ENCODE measurements at places on chromosomes 5 and 9.

DNA sequence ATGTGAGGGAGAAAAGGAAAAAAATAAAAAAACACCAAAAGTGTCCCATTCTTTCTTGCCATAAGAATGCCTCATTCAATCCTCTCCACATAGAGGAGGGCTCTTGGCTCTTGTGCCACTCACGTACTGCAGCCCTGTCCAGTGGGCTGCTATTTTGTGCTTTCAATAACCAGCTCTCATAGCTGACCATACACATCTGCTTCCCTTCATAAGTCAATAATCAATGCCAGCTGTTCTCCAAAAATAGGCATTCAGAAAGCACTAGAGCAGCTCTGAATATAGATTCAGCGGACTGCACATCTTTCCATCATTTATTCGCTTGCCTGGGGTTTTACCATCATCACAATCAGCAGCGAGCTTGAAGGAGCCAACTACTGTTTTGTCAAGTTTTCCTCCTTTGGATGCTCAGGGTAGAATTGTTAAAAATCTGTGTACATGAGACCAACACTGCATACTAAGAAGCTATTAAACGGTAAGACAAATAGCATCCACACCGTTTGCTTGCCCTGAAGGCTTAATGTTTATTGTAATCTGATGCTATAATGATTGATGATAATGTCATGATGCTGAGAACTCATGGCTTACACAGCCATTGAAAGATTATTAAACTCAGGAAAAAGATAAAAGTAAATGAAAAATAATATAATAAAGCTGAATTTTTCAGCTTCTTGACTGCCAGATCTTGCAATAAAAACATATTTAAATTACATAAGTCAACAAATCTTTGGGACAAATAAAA, 80.0 kb downstream of the OXCT1 start:
- peak; percentile 87 for DNase-seq

- DNase-seq: no peak
Measured at GRCh38 chr5:103693517-103693916, 130.9 kb upstream of the NUDT12 start.

GRCh38 chr9:130537346-130538050, 41.9 kb upstream of the FUBP3 start:
- DNase-seq: peak; percentile 8

DNA sequence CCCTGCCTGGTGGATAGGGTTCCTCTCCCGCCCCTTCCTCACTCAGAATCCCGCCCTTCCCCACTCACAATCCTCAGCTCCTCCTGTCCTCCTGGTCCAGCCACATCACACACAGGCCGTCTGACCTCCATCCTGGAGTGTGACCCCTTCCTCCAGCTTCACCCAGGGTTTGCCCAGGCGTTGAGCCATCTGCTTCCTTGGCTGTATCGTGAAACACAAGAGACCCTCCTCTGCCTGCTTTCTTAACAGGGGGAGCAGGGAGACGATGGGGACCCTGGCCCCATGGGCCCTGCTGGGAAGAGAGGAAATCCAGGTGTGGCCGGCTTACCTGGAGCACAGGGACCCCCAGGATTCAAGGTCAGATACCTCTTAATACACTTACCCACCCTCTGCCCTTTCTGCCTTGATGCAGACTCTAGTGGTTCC, 32.3 kb upstream of the ORM1 start:
- no peak for DNase-seq

DNA sequence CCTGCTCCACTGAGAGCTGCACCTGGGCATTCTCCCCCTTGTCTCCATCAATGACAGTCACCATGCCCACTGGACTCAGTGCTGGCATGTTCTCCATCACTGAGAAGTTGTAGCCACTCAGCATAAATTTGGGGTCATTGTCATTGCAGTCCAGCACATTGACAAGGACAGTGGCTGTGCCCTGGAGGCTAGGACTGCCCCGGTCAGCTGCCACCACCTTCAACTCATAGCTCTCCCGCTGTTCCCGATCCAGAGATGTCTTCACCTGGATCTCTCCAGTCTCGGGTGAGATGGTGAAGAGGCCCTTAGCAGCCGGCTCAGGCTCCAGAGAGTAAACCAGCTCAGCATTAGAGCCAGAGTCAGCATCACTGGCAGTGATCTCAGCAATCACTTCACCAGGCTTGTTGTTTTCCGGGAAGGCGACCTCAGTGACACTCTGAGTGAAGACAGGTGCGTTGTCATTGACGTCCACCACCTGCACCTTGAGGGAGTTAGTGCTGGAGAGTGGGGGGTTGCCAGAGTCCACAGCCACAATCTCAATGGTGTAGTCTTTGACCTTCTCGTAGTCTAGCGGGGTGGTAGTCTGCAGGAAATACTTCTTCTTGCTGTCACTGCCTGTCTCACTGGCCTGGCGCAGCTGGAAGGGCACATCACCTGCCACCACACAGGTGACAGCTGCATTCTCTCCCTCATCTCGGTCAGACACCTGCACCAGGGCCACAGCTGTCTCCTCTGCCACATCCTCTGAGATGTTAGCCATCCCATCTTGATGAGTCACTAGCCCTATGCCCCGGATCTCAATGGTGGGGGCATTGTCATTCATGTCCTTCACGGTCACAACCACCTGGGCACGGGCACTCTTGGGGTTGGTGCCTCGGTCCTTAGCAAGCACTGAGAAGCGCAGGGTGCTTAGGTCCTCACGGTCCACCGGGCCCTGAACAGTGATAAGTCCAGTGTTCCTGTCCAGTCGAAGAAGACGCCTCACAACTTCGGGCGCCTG, 13.5 kb downstream of the PCDH1 start:
- DNase-seq: no peak

GRCh38 chr9:95100071-95100627, 217.4 kb downstream of the FANCC start:
- peak; percentile 58 for DNase-seq

GRCh38 chr5:81633891-81634290, 117.0 kb downstream of the SSBP2 start:
- no peak for DNase-seq

- DNase-seq: peak; percentile 17
Measured at GRCh38 chr5:118956727-118957126, 31.6 kb downstream of the DTWD2 start.

- peak; percentile 13 for DNase-seq
Measured at GRCh38 chr5:40165789-40166728, 513.7 kb upstream of the PTGER4 start.

GRCh38 chr9:137467896-137468295, 8.8 kb upstream of the NSMF start:
- DNase-seq: no peak

DNA sequence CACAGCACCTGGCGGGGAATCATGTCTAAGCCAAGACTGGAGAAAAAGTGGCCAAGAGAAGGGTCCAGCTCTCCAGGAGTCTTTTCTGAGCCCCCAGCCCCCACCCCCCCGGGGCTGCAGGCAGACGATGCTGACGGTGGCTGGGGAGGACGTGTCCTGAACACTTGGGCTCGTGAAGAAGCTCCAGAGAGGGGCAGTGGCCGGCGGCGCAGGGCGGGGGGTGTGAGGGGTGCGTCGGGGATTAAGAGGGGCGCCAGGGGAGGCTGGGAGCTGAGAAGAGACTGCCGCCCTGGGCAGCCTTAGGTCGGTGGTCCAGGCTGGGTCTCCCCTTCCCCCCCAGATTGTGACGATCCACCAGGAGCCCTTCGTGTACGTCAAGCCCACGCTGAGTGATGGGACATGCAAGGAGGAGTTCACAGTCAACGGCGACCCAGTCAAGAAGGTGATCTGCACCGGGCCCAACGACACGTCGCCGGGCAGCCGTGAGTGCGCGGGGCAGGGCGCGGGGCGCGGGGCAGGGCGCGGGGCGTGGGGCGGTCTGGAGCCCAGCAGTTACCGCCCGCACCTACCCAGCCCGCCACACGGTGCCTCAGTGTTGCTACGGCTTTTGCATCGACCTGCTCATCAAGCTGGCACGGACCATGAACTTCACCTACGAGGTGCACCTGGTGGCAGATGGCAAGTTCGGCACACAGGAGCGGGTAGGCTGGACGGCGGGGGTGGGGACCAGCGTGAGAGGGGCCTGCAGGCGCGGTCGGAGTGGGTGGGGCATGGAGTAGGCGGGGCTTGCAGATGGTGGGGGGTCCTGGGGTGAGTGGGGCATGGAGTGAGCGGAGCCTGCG, 8.9 kb downstream of the LRRC26 start:
- DNase-seq: no peak

GRCh38 chr5:133292300-133292699, 240.5 kb downstream of the HSPA4 start:
- no peak for DNase-seq

DNA sequence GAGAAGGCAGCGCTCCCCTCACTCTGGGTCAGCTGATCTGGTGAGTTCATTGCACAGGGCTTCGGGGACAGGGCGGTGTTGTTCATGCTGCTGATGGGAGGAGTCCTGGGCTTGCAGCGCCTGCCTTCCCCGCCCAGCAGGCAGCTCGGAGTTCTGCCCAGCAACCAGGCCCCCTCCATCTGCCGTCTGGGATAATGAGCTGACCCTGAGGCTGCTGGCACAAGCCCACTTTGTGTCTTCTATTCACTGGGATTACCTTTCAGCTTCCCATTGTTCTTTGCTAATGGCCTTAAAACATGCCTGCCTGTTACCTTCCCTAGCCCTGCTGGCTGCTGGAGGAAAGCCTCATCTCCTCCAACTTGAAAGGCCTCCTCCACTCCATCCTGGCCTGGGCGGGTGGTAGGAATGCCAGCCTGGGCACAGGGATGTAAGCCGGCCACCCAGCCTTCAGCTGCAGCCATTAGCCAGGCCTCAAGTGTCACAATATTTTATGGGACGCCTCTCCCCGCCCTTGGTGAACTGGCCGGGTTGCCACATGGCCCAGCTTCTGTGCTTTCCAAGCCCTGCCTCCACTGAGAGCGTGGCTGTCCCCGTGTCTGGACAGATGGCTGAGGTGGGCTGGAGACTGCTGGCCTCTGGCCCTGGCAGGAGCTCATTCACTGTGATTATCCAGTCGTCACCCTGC, 70.4 kb downstream of the GADD45G start:
- no peak for DNase-seq

- DNase-seq: no peak
Measured at GRCh38 chr5:107296572-107296971, 374.2 kb downstream of the EFNA5 start.

- peak; percentile 43 for DNase-seq
Measured at GRCh38 chr5:16856531-16856930, 79.6 kb downstream of the MYO10 start.

- no peak for DNase-seq
Measured at GRCh38 chr5:143393524-143393923, 10.0 kb downstream of the NR3C1 start.

GRCh38 chr5:164355267-164355830, 849.9 kb downstream of the MAT2B start:
- DNase-seq: peak; percentile 17

DNA sequence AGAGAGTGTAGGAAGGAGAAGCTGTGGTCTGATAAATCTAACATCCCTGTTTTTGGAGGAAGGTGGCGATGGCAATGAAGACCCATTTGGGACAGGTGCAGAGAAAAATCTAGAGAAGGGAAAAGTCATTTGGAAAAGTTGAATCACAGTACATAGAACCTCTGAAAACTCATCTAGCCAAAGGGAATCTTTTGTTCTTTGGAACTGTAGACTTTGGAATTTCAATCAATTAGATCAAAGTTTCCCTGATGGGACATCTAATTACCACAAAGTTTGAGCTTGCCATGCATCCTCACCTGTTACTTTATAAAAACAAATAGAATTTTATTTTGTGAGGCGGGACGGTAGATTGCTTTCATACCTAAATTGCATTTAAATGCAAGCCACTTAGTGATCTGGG, 294.9 kb downstream of the TRPM3 start:
- DNase-seq: no peak

GRCh38 chr5:43693411-43693810, 90.4 kb downstream of the NNT start:
- DNase-seq: no peak

DNA sequence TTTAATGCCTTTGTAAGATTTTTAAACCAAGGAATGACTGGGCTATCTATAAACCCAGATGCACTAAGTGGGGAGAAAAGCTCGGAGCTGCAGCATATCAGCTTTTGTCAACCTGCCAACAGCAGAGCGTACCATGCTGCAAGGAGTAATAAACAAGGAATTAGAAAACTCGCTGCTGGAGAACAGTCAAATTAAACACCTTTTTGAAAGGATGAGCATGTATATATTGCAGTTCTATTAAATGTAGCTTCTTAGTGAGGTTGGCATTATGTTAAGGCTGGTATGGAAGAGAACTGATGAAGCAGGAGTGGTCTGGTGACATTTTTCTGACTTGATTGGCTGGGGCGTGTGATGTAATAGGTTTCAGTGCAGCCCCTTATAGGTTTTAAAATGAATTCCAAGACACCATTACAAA, 74.7 kb downstream of the PIK3R1 start:
- peak; percentile 50 for DNase-seq

- no peak for DNase-seq
Measured at GRCh38 chr9:905906-906305, 64.4 kb downstream of the DMRT1 start.

GRCh38 chr9:13778631-13779030, 499.1 kb upstream of the MPDZ start:
- peak; percentile 34 for DNase-seq

GRCh38 chr5:59171131-59171530, 588.3 kb downstream of the RAB3C start:
- DNase-seq: no peak

GRCh38 chr5:10904862-10905432, 143.9 kb upstream of the DAP start:
- DNase-seq: no peak

- no peak for DNase-seq
Measured at GRCh38 chr9:13932528-13933267, 381.2 kb downstream of the NFIB start.

- DNase-seq: no peak
Measured at GRCh38 chr5:131774652-131775367, 22.0 kb downstream of the FNIP1 start.

DNA sequence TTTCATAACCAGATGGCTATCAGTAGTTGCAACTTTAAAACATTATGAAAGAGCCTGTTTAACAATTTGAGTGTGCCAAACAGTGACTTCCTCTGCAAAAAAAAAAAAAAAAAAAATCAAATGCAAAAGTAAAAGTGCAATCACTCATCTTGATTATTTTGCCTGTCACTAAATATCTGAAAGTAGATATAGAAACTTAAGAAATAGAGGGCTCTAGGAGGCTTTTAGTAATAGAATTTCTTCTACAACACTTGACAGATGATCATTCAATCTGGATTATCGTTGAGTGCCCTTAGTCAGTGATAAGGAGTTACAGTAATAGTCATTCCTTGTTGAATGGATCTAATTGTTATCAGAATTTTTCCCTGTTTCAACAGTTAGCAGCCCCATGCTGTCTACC, 101.8 kb downstream of the CETN3 start:
- DNase-seq: no peak

DNA sequence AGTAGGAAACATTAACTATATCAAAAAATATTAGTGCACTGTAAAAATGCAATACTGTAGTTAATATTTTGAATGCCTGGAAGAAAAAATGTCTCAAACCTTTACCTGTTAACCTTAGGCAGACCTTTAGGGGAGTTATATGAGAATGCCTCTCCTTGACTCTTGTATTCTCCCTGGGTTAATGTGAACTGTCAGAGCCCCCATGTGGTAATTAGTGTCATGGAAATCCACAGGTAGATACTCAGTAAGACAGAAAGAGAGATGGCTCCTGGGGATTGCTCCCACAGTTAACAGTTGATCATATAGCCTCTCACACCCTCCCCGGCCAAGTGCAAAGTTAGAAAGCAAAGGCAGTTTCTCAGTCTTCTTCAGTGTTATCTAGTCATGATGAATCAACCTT, 742.8 kb downstream of the NR2F1-AS1 start:
- no peak for DNase-seq

- no peak for DNase-seq
Measured at GRCh38 chr5:133108481-133108921, 56.7 kb downstream of the HSPA4 start.

Measured in fibroblast of upper back skin (primary cell).